ENCODE measurements at places on chromosomes 11 and 22.

DNA sequence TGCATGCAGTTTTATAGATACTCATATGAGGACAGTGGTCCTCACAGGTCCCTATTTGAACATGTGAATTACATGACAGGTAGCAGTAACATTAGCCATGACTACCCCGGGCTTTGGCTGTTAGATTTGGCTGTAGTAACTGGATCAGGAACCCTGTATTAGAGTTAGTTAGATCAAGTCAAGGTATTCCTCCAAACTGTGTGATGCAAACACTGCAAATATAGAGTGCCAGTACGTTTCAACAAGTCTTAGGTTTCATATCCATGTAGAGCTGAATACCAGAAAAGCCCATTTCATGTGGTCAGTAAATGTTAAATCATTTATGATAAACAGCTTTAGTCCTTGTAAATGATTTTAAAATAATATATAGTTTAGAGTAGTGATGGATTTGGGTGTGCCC, 29.5 kb upstream of the PITPNB start:
- no peak for DNase-seq

GRCh38 chr11:762421-763072, 14.7 kb downstream of the GATD1 start:
- DNase-seq: no peak

DNA sequence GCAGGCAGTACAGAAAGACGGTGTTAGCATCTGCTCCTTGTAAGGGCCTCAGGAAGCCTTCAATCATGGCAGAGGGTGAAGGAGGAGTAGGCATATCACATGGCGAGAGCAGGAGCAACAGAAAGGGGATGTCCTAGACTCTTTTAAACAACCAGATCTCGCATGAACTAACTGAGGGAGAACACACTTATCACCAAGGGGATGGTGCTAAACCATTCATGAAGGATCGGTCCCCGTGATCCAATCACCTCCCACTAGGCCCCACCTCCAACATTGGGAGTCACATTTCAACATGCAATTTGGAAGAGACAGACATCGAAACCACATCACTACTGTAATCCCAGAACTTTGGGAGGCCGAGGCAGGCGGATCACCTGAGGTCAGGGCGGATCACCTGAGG, 39.9 kb upstream of the LIPT2 start:
- no peak for DNase-seq

DNA sequence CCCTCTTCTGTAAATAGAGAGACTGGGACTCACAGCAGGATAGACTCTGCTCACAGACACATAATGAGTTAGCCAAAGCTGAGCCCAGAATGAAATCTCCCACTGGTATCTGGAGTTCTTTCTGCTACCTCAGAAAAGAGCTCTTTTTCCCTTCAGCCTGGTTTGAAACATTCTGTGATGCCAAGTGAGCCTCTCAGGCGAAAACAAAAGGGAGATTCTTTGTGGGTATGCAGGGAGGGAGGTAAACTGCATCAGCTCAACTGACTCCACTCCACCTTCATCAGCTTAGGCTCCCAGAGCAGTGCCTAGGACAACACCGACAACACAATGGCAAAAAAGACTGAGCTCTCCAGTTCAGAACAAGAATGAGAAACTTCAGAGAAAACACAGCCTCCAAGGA, 55.1 kb upstream of the SCUBE2 start:
- DNase-seq: no peak

GRCh38 chr22:35894464-35894878, 134.2 kb downstream of the RBFOX2 start:
- DNase-seq: no peak

DNA sequence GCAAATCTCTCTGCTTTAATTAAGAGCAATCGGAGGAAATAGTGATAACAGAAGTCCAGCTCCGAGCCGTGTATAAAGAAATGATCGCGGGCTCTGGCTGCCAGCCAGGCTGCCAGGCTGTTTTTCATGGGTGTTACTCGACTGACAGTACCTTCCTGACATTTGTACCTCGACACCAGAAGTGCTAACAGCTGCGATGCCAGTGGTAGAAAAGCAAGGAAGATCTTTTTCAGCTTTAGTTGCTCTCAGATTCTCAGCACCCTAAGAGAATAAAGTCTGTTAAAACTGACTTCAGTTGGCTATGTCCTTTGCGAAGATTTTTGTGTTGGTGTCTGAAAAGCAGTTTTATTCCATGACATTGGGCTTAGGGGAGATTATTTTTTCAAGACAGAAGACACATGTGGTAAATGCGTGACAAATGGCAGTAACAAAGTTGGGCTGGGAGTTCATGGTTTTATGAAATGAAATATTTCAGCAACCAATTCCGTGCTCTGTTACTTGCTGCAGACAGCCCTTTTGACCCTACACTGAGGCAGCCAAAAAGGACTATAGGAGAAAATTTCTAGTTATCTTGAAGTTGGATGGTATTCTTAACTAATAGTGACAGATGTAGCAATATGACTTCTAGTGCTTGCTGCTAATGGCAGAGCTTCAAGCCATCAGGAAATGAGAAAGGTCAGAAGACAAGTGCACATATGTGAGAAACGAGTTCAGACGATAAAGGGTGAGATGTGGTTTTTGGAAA, 296.2 kb downstream of the CNTN5 start:
- no peak for DNase-seq

- DNase-seq: peak; percentile 3
Observed at GRCh38 chr11:22244986-22245592, 52.2 kb downstream of the ANO5 start.

DNA sequence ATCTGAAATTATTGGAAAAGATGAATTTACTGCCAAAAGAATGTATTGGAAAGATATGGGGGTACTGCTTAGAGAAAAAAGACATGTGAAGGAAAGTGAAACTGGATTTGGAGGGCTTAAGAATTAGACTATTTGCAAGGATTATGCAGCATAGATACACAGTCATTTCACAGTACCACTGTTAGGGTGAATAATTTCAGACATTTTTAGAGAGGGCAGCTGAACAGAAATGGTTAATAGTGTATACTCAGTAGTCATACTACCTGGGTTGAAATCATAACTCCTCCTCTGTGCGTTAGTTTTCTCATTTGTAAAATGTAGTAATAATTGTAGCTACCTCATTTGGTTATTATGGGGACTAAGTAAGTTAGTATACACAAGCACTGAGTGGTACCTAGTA, 33.0 kb downstream of the GAS2 start:
- DNase-seq: no peak

DNA sequence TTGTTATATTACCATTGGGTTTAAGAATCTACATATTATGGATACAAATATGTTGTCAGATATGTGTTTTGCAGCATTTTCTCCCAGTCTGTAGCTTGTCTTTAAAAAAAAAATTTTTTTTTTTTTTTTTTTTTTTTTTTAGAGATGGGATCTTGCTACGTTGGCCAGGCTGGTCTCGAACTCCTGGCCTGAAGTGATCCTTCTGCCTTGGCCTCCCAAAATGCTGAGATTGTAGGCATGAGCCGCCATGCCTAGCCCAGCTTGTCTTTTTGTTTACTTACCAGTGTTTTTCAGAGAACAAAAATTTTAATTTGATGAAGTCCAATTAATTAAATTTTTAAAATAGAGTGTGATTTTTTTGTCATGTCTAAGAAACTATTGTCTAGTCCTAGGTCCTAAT, 29.8 kb downstream of the INCENP start:
- DNase-seq: no peak

GRCh38 chr11:19311308-19312030, 70.7 kb upstream of the E2F8 start:
- DNase-seq: peak; percentile 45

- no peak for DNase-seq
Observed at GRCh38 chr11:57982776-57983175, 40.9 kb upstream of the OR9Q1 start.

DNA sequence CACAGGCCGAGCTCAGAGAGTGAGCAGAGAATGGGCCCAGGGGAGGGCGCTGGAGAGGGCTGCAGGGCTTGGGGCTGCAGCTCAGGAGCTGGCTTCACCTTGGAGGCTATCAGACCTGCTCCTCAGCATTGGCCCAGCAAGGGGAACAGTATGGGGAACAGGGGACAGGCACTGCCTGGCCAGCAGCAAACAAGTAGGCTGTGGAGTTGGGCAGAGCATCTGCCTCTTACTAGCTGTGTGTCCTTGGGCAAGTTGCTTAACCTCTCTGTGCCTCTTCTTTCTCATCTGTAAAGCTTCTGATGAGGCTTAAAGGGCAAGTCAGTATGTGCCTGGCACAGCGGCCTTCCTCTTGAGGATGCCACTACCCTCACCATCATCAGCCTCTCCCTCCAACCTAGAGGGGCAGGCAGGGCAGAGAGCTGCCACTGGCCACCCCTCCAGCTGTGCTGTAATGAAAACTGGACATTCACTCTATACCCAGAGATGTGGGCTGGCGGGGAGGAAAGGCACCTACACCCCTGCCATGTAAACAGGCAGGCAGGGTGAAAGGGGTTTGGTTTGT, 7.5 kb upstream of the CDKN1C start:
- DNase-seq: peak; percentile 36

DNA sequence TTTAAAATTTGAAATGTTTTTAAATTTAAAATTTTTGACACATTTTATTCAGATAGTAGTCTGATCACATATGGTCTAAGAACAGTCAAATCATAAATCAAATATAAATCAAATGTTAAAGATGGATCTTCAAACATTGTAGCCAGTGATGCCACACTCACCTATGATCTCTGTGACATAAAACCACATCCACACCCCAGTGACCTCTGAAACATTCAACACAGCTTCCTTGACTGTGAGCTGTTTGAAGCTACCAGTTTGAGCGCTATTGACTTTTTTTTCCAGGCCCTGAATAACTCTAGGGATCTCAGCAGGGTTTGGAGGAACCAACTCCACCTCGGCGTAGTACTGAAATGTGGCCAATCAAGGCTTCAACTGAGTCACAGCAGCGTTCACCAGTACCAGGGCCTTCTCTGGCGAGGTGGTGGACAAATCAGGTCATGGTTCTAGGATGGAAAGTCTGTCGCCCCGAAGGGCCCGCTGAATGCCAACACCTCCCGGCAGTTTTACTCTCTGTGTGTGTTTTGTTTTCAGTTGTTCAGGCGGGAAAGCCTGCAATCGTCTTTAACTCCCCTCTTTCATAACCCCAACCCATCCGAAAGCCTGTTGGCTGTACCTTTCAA, 4.3 kb upstream of the MARK2 start:
- DNase-seq: no peak

- no peak for DNase-seq
Observed at GRCh38 chr11:116865696-116866095, 28.3 kb upstream of the APOA1 start.

DNA sequence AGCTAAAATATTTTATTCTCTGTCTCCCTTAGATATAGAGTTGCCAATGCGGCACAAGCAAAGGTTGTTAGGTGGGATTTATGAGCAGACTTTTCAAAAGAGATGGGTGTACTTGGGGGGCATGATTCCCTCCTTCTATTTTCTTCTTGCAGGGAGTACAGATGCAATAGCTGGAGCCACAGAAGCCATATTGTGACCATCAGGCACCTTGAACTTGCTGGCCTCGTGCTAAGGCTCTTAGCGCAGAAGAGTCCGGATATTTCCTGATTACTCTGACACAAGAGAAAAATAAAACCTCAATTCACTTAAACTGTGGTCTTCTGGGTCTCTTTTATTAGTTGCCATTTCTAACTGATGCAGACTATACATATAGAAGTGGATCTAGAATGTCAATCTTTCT, 547.4 kb downstream of the MIAT start:
- DNase-seq: no peak

GRCh38 chr11:62233730-62234129, 8.3 kb upstream of the SCGB1D2 start:
- no peak for DNase-seq

DNA sequence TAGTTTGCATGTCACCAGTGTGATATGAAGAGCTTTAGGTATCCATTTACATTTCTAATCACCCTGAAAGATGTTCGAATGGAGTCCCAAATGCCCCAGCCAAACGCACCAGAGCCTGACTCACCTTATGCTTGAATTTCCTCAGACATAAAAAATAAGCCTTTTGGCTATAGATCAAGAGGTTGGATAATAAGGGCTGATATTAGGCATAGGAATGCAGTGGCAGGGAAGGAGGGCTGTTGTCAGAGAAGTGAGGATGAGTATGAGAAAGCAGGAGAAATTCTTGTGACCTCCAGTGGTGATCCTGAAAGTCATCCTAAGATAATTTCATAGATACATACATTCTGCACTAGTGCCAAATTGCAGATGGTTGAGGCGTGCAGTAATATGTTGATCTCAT, 264.6 kb downstream of the NELL1 start:
- DNase-seq: no peak

GRCh38 chr11:45390407-45390806, 104.3 kb upstream of the SYT13 start:
- DNase-seq: no peak

All from CD4-positive, alpha-beta T cell treated with Interleukin-4 for 4 hours (primary cell).